NCI-H187 (cell line): ENCODE measurements at places on chromosomes 13 and 19.

DNA sequence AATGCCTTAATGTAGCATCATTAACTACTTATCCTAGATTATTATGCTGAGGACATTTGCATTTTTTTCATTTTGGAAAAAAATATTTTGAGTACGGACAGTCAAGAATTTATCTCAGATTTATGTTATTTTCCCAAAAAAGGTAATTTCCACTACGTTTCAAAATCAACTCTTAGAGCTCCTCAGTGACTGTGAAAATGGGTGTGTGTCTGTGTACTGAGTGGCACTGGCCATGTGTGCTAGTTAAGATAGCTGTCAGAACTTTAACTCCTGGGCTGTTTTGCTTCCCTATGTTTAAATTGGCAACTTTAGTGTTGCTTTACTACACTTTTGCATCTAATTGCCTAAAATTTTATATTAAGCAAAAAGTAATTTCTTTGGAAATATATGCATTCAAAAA is 927.4 kb downstream of the EFNB2 start:
- DNase-seq, result no peak

DNA sequence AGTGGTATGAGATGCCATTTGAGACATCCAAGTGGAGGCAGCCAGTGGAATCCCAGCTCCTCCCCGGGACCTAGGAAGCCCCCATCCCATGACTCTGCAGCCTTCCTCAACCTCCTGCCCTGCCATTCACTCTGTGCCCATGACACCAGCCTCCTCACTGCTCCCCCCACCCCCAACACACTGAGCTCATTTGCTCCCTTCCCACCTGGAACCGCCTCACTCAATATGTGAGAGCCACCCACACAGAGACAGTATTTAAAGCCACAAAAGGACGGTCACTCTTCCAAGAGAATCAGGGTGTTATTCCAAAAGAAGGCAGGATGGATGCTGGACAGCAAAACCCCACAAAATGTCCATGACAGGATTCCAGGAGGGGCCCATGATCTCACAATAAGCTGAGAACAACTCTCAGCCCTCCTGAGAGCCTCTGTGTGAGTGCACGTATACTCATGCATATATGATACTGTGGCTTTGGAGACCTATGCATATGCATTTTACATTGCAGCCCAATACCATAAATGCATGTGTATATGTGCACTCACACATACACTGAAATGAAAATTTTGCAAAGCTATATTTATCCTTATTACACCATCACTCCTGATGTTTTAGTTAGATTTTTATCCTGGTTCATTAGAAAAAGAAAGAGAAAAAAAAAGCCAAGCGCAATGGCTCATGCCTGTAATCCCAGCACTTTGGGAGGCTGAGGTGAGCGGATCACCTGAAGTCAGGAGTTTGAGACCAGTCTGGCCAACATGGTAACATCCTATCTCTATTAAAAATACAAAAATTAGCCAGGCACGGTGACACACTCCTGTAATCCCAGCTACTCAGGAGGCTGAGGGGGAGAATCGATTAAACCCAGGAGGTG is 10.8 kb upstream of the RANBP3 start:
- no peak for DNase-seq

DNA sequence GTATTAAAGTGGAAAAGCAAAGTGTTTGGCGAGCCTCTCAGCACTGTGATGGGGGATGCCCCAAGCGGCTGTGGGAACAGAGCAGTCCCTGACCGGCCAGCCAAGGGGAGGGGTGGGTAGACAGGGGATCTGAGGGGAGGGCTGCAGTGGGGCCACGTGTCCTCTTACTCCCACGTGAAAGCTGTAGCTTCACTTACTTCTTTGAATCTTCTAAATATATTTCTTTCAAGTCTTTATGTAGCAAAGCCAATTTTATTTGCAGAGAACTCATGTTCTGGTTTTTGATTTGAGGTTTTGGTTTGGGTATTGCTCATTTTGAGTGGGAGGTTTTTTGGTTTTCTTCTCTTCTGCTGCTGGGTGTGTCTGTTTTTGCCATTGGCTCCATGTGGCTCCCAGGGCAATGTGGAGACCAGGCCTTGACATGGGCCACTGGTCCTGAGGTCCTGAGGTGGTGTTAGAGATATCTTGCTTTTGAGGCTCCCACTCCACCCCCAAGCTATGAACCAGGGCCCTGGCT is 17.7 kb upstream of the OVOL3 start:
- DNase-seq, result no peak

DNA sequence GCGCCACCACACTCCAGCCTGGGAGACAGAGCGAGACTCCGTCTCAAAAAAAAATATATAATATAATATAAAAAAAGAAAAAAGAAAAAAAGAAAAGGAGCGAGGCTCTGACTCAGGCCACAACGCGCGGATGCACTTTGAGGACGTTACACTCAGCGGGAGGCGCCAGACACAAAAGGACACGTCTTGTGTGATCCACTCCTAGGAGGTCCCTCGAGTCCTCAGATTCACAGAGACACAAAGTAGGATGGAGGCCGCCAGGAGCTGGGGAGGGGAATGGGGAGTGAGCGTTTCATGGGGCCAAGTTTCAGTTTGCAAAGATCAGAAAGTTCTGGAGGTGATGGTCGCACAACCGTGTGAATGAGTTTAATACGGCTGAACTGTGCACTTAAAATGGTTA is 8.5 kb upstream of the ABHD17A start:
- DNase-seq, result no peak

GRCh38 chr19:52336117-52336790 is at the start of gene ZNF610:
Gene ZNF610 (plus strand): TSS chr19:52336243. CDS start chr19:52349173, 12,930 bp downstream.
- DNase-seq, result peak; percentile 77

- no peak for DNase-seq
Measured at GRCh38 chr19:33905937-33906577, 109.4 kb downstream of the KCTD15 start.

GRCh38 chr13:60328073-60328472 is 68.9 kb upstream of the TDRD3 start:
- DNase-seq, result no peak

DNA sequence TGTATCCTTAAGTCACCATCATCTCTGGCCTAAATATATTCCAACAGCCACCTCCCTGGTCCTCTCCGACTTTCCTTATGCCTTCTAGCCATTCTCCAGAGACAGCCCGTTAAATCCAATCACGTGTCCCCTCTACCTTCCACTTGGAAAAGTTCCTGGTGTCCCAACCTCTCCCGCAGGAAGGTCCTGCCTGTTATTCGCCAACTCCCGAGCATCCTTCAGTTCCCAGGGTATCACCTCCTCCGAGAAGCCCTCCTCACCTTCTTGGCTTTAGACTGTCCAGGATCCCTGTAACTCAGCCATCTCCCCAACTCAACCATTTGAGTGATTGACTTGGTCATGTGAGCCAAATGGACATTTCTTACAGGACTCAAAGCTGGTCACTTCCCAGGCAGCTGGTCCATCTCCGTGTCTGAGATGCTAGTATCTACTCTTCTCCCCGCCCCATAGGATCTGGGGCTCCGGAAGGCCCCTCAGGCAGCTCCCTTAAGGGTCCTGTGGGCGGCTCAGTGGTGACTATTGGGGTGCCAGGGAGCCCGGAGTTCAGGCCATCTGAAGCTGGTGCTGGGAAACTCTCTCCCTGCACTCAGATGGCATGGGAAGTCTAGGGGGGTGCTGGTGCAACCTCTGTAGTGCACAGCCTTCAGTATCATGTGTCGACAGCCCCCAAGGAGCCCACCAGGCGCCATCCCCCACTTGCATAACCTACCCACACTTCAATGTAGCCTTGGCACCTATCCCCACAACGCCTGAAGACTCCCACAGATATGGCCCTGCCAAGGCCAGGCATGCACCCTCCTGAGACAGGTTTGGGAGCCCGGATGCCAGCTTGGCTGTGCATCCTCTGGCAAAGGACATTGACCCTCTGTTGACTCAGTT is 27.9 kb upstream of the NANOS3 start:
- DNase-seq, result no peak

DNA sequence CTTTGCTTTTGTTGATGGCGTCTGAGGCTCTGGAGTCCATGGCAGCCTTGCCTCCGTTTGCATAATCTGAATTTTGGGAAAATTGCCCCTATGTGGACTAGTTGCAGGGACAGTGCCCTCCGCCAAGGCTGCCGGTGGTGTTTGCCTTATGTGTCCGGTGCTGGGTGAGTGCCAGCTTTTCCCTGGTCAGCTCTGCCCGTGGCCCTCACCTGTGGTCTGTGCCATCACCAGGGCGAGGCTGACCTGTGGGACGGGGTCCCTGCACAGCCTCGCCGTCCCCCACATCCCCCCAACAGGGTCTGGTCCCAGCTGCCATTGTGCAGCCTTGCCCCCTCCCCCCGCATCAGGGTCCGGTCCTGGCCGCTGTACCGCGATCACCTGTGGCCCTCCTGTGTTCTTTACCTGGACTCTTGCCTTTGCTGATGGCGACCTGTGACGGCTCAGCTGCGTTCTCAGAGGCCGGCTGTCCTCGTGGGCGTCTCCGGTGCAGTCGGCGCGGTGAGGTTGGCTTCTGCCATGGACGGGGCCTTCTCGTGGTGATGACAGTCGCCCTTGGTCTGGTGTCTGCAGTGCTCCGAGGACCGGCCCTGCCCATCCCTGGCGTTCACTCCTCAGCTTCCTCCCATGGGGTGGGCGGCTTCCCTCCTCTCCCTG is 12.6 kb downstream of the CSNK1G2 start:
- no peak for DNase-seq

- DNase-seq, result no peak
Measured at GRCh38 chr13:114115191-114115671, 17.2 kb downstream of the RASA3 start.

DNA sequence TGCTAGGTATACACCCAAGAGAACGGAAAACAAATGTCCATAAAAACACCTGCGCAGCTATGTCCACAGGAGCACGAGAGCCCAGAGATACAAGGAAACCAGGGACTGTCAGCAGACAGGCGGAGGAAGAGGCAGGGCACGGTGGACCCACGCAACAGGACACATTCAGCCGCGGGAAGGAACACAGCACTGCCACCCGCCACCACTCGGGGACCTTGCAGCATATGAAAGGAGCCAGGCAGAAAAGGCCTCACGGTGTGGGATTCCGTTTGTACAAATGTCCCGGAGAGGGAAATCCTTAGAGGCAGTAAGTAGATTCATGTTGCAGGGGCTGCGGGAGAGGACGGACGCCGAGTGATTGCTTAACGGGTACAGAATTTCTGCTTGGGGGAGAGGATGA is 7.8 kb downstream of the HSPBP1 start:
- no peak for DNase-seq

- no peak for DNase-seq
Measured at GRCh38 chr13:41296879-41297646, 14.0 kb upstream of the NAA16 start.

DNA sequence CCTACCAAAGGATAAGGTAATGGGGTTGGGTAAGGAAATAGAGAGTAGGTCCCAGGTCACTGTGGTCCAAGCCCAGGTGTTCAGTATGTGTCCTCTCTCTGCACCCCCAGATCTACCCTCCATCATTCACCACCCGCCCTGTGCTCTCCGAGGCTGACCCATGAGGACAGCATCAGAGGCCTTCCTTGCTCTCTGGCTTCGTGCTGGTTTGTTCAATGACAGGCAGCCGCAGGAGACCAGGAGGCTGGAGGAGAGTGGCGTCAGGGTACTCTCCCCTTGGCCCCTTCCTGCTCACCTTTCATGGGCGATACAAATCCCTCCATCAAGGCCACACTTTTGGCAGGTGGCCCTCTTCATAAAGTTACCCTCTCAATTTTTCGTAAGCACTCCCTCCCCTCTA is 1.7 kb downstream of the TUBA3C start:
- no peak for DNase-seq

DNA sequence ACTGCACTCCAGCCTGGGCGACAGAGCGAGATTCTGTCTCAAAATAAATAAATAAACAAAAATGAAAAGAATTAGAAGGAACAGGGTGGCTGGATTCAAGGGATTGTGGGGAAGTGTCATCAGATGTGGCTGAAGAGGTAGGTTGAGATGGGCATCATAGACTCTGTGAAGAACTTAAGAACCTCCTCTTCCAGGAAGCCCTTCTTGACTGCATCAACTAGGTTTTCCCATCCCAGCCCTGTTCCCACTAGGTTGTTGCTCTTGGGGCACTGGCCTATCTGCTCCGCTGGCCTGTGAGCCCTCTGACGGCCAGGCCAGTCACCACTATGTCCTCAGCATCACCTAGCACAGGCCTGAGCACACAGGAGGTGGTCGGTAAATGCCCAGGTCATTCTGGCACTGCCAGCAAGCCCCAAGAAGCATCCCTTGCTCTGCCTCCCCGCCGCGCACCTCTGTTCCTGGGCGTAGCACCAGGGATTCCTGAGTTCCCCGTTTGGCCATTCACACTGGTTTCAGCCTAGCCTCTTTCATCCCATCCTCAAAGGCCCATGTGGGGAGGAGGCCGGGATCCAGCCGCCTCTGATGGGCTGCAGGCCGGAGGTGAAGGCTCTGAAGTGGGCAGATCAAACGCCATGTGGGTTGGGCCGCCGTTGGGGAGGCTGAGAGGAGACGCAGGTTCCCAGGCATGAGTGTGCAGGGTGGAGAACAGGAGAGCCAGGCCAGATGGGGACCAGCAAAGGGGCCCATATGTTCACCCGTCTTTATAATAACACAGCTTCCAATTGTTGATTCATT is 27.6 kb upstream of the SLC1A5 start:
- DNase-seq, result no peak

DNA sequence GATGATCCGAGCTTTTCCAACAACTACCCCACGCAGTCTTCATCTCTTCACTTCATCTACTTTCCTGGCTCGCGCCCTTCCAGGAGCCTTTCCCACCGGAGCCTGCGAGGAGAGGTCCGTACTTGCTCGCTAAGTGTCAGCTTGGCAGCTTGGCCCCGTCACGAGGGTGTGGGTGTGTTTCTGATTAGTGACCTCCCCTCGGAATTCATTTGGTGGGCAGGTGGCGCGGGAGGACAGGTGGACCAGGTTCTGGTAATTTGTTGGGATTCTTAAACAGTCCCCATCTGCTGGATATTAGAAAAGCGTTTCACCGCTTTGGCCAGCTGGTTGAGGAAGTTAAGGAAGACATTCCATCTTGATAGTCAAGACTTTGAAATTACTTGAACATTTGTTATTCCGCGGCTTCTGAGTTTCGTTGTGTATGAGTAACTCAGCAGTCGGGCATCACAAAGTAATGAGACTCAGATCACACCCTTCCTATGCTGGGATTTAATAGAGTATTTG is 515 bp downstream of the UFM1 start:
- no peak for DNase-seq

GRCh38 chr19:51676566-51677083 is 16.5 kb upstream of the SPACA6 start:
- no peak for DNase-seq

GRCh38 chr13:24039621-24040475 is 120.7 kb upstream of the SPATA13 start:
- DNase-seq, result no peak

GRCh38 chr13:98771838-98772611 is 19.6 kb upstream of the SLC15A1 start:
- DNase-seq, result no peak

GRCh38 chr13:46496086-46496485 is 56.9 kb upstream of the LRCH1 start:
- no peak for DNase-seq

- DNase-seq, result no peak
Measured at GRCh38 chr19:48196321-48196763, 25.9 kb downstream of the ZSWIM9 start.
